ENCODE measurements at places on chromosomes 4 and X.

- DNase-seq: no peak
These were observed 35.9 kb downstream of the SUPT20HL1 start for GRCh38 chrX:24396236-24396930.

- peak; percentile 0 for DNase-seq
These were observed 11.8 kb upstream of the ZNF630 start for GRCh38 chrX:48083212-48083611.

DNA sequence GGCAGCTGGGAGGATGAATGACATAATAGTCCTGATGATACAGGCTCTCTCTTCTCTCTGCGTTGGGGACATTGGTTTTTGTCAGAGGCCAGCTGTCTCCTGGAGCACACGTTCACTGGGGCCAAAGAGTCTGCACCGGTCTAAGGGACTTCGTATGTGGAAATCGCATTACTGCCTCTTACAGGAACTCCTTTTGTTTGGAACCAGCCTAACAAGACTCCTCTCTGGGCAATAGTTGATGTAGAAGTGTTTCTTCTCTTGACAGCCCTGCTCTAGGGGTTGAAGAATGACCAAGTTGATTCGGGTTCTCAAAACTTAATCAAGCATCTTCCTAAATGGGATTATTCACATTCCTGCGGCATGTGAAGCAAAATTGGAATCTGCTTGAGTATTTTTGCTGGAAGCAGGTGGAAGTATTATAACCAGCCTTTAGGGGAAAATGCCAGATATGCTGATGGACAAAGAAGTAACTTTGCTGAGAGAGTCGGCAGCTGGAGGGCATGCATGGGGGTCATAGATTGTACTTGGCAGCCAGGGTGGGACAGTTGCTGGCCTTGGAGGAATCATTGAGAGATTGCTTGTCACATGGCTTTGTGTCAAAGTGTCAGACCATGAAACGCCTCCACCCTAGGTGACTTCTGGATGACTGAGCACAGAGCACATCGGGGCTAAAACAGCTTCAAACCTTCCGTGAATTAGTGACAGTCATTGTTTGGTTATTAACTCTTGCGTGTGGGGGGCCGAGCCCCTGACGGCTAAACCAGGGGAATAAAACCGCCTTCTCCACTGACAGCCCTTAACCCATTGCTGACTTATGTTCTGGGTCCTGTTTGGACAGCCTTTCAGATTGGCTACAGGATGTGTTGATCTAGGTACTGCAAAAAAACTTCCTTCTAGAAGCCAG, 34.4 kb upstream of the SLC34A2 start:
- DNase-seq: no peak

DNA sequence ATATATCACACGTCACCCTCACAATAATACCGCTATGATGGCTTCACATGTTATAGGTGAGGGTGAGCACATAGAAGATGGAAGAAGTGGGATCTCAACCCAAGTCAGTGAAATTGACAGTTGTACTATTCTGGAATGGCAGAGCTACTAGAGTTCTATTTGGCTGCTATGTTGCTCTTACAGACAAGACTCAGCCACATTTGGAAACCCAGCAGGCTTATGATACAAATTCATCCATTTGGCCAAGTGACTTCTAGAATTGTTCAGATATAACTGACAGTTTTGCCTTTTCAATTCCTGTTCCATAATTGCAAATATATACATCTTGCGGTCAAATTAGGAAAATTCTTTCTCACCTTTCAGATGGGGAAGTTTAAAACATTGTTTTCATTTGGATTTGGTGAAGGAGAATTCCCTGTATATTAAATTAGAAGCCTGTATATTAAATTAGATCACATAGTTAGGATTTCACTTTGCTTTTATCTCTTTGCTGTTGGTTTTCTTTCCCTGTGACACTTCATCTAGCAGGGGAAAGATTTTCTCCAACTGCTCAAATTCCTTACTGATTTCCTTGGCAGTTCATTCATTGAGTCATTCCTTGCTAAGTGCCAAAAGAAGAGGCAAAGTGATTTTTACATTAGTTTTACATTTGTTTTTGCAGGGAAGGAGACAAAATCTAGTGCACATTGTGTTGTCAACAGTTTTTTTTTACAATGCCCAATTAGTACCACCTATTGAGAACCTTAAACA, 120.6 kb upstream of the TBC1D9 start:
- no peak for DNase-seq

GRCh38 chr4:7787067-7787466, 152.6 kb downstream of the AFAP1 start:
- no peak for DNase-seq

- DNase-seq: no peak
These were observed 4.8 kb downstream of the NDP start for GRCh38 chrX:43968359-43968781.

DNA sequence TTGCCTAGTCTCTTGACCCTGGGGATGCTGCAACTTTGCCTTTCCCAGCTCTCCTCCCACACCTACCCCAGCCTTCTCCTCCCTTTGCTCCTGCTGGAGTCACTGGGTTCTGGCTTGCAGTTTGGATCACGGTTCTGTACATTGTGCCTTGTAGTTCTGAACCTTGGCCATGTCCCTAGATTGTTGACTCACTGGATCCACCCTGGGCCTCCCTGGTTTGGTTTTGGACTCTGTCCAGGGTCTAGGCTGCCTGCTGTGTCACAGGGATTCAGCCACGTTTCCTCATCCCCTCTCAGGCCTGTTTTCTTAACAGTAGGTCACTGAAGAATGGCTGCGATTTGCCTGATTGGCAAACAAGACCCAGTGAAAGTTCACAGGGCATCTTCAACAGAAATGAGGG, 11.5 kb upstream of the GABRE start:
- no peak for DNase-seq

DNA sequence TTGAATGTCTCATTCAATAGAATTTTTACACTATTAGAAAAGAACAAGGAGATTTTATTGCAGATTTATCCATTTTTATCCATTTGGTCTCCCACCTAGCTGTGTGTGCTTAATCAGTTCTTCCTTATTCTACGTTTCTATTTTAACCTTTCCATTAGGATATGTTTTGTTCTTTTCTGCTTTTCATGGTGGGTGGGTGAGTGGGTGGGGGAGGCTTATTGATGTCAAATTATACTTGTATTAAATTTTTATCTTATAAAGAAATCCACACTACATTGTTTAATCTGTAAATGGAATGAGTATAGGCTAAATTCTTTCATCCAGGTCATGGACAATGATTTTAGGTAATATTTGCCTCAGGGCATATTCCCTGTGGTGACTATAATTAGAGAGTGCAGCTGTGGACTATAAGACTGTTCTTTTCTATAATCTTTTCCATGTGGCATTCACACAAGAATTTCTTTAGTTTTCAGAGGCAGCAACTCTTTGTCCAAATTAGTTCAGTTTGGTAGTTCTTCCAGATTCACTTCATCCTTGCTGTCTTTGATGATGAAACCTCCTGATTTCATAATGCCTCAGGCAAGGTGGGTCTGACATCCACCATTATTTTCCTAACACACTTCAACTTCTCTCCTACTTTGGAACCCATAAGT, 2451.8 kb downstream of the PCDH7 start:
- DNase-seq: no peak

DNA sequence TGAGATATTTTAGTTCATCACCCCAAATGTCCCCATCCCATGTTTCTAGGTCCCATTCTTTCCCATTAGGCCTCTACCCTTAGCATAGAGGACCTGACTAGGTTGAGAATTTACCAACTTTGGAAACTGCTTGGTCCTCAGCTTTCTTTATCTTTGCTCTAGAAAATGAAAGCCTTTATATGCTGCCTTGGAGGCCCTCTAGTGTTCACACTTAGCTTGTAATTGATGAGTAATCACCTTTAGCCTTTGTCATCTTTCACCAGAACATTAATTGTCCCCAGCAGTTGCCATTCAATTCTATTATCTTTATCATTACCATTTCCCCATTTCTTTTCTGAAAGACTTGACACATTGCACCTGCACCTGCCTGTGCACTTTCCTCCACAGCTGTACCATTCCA, 589.2 kb upstream of the NR3C2 start:
- DNase-seq: no peak

GRCh38 chrX:118536204-118536603, 40.6 kb downstream of the DOCK11 start:
- DNase-seq: no peak

DNA sequence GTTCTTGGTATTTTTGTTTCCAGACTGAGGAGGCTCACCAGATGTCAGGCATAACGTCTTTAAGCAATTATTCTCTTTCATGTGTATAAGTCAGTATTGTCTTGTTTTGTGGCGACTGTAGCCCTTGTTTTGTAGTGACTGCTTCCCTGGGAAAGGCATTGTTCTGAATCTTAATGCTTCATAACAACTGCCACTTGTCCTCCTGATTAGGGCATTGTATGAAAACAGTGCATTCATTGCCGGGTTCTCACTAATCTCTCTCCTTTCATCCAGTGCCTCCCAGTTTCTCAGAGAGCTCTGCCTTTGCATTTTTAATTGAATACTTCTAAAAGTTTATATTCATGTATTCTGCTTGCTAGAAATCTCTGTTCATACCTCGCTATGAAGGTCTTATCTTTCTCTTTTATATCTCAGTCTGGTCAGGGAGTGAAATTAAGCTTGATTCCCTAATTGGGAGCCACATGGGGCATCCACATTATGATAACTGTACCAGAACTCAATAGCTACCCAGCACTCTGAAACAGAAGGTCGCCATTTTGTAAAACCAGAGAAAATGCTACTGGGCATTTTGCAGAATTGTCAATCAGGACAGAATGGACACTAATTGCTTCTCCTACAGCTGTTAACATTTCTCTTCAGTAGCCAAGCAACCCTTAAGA, 149.8 kb downstream of the GBA3 start:
- DNase-seq: no peak

GRCh38 chr4:131426023-131426758, 1722.9 kb upstream of the PCDH10 start:
- DNase-seq: no peak

- DNase-seq: no peak
These were observed 687.1 kb upstream of the MAGEB2 start for GRCh38 chrX:29528281-29528680.

- no peak for DNase-seq
These were observed 45.0 kb downstream of the NAF1 start for GRCh38 chr4:163121689-163122088.

DNA sequence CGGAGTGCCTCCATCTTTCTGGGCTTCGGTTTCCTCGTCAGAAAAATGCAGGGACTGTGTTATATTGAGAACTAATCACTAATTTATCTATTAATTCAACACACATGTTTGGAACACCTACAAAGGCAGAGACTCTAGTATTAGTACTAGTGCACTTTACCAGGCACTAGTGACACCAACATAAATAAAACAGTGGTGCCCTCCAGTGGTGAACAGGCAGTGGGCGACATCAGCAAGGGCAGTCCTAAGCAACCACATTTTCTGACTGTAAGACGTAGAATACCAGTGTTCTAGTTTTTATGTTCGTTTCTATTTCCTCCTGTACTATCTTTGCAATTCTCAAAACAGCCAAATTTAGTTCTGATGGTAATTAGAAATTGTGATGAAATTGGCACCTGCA, 69.1 kb upstream of the UCP1 start:
- DNase-seq: no peak

DNA sequence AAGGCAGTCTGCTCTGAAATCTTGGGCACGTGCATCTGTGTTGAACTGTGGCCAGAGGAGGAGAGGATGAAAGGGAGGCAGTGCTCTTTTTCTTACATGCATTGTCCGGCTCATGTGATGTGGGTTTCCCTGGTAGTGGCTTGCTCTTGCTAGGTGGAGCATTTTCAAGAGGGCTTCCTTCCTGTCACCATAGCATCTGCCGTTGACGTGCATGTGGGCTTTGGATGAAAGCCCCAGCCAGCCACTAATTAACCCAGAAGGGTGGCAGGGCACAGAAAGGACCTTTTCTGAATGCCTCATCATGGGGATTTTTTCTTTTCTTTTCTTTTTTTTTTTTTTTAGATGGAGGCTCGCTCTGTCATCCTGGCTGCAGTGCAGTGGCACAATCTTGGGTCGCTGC, 121.3 kb downstream of the GPR143 start:
- DNase-seq: no peak

DNA sequence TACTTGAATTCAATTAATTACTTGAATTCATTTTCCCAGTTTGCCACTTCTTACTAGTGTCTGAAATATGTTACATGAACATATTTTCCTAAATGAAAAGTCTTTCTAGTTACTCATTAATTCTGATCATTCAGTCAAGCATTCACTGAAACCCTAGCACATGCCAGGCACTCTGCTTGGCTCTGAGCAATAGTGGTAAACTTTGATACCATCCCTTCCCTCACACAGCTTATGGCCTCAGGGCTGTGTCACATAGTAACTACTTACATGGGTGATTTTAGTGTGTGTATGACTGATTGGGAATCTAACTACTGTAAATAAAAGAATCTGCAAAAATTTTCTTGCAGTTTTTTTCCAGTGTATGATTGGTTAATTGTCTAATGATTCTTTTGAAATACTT, 32.7 kb downstream of the METAP1 start:
- DNase-seq: no peak

GRCh38 chrX:39852491-39852890, 245.3 kb downstream of the BCOR start:
- DNase-seq: no peak

DNA sequence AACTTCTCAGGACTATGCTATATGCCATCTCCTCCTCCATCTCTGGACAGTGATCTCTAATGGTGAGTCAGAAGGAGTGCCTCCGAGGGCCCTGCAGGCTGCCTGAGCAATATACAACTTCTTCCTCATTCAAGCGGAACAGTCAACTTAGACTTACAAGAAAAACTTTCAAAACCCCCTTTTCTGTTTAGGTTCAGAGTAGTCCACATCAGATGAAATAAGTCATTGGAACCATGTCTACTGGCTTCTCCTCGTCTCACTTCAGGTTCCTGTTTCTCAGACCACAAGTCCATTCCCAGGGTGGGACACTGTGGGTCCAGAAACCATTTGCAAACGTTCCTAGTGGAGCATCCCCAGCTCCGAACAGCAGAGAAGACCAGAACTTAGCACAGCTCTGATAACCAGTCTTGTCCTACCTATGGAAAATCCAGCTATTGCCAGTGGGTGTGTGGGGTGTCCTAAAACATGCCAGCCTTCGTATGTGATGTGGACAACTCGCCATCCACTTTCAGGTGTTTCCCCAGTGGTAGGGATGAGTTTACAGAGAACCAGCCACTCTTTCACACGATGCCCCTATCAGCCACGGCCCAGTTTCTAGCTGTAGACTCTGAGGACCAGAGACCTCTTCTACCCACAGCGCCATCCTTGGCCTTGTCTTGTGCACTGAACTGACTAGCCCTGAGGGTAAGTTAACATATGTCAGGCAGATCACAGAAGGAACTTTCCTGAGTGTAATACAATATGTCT, 32.7 kb upstream of the NKRF start:
- DNase-seq: no peak

DNA sequence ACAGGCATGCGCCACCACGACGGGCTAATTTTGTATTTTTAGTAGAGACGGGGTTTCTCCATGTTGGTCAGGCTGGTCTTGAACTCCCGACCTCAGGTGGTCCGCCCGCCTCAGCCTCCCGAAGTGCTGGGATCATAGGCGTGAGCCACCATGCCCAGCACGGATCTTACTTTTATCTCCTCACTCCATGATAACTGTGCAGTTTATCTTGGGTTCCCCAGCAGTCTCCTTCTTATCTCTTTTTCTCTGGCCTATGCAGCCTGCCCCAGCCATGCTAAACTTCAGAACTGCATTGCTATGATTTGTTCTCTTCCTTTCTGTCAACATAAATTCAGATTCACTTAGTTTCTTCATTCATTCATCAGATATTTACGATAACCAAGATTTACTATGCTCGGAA, 22.4 kb downstream of the PAGE1 start:
- no peak for DNase-seq

- DNase-seq: no peak
These were observed 547.2 kb upstream of the DIPK2B start for GRCh38 chrX:45747905-45748304.

GRCh38 chr4:22501715-22502095, 14.2 kb downstream of the ADGRA3 start:
- DNase-seq: no peak

Data from C1 segment of cervical spinal cord (tissue), 14 donors.